ENCODE measurements at places on chromosomes 1 and 21.

DNA sequence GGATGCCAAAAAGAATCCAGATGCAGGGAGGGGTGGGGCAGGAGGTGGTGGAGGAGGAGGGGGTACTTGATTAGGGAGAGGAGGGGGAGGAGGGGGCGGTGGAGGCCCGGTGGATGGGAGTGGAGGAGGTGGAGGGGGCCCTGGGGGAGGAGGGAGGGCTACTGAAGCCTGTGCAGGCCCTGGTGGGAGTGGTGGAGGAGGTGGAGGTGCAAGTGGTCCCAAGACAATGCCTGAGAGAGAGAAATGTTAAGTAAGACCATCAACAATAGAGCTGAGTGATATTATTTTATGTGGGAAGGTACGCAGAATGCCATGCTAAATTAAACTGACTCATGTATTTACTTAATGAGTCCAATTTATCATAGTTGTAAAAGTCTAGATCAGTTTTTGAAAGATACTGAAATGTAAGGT is 86.8 kb upstream of the LBR start:
- no peak for DNase-seq

DNA sequence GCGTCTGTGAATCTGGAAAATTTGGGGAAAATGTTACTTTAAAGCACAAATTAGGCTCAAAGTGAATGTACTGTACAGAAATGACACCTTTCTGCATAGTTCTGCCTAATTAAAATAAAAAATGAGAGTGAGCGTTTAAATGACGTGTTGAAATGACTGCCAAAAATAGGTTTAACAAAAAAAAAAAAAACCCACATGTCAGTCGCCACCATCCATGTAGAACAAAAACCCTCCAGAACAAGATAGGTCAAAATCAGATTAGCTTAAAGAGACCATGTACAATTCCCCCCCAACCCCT is 745 bp downstream of the PARP1 start:
- no peak for DNase-seq

DNA sequence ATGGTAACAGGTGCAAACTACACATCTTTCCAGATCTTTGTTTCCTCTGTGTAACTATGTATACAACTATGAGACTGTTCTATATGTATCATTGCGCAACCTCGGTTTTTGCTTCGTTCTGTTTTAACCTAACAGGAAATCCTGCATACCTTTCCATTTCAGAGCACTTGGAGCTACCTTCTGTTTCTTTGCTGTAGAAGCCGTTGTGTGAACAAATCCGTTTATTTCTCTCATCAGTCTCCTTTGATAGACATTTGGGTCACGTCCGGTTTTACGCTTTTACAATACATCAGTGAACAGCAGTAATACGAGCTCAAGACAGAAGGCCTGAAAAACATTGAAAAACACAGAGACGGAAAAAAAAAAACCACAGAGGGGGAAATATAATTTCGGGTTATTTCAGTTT is 10.5 kb downstream of the ATP5IF1 start:
- peak; percentile 37 for DNase-seq

DNA sequence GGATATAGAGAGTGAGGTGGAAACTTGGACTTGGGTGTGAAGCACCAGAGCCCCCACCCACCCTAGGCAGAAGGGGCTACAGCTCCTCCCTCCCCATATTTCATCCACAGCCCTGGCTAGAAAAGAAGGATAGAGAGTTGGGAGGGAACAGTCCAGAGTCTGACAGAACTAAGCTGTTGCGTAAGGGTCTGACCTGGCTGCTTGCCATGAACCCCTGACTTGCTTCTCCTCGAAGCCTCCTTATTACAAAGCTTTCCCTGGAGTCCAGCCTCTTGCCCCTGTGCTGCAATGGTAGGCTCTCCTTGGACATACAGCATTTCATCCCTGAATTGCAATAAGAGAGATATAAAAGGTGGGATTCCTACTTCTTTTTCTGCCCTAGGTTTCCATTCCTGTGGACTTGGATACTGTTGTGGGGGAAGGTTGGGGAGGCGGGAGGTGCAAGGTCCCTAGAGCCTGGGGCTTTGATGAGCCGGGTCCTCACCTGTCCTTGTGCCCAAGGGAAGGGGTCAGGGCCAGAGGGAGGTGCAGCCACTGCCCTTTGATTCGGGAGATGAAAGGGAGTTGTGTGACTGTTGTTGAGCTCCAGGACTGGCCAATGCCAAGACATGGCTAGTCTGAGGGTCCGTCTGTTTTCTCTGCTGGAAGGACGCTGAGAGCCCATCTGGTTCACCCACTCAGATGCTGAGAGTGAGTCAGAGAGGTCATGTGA is 2.7 kb downstream of the RHBG start:
- peak; percentile 87 for DNase-seq

DNA sequence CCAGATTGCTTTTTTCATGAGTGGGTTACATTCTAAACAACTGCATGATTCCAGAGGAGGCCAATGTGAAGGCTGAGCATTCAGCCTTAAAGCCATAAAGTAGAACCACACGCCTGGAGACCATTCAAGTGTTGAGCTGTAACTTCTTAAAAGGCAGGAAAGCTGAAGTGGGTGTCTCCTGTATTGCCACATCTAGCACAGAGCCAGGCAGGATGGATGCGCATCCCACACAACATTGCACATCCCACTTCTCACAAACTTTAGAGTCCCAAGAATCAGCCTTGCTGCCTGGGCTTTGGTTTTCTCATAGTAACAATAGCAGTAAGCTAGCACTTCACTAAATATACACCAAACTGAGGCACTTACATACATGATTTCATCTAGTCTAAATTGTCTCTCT is 151.7 kb downstream of the DAB1 start:
- no peak for DNase-seq

DNA sequence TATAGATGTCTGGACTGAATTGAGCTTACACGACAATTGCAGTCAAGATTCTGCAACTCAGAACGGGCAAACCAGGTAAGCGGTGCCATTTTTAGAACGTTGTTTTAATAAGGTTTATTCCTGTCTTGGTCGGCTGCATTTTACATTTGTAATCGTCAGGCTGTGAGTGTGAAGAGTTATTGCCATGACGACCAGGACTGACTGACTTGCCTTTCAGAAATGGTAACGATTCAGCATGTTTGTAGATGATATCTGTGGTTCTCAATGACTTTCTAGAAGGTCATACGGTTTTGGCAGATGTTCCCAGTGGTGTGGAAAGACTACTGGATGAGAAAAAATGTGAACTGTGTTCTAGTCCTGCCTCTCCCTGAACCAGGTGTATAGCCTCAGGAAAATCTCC is 271.3 kb upstream of the B3GALT2 start:
- DNase-seq, result no peak

GRCh38 chr1:116679091-116679827 is 11.7 kb upstream of the IGSF3 start:
- no peak for DNase-seq

DNA sequence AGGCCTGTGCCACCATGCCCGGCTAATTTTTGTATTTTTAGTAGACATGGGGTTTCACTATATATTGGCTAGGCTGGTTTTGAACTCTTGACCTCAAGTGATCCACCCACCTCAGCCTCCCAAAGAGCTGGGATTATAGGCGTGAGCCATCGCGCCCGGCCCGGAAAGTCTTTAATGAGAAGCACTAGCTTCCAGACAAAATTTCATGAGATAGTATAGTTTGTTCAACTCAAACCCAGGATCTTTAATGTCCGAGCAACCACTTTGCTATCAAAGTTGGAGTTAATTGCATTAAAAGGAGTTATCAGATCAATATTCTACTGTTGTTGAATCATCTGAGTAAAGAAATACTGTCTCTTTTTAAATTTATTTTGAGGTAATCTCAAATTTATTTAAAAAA is 4.8 kb downstream of the TSNAX start:
- no peak for DNase-seq

DNA sequence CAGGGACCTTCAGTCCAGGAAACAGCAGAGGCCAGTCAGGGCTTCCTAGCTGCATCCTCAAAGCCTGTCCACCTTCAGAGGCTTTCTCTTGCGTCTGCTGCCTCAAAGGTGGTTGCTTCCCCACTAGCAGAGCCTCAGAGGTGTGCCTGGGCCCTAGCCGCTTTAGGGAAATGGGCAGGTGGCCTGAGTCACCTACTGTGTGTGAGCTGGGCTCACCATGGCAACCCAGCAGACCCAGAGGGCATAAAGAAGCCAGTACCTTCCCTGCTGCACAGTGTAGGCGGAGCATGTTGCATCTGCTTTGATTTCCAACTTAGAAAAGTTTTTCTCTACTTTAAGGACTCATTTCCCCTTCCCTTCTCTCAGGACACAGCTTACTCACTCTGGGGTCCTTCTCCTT is 12.5 kb downstream of the SLC9A1 start:
- DNase-seq, result no peak

- DNase-seq, result no peak
These were observed 79.4 kb downstream of the TGFB2 start for GRCh38 chr1:218424502-218424901.

Data from lung (tissue), 17 donors.